Adipocyte (in vitro differentiated cells): ENCODE measurements at places on chromosomes 4 and X.

GRCh38 chr4:136748773-136749172, 783.5 kb downstream of the PCDH18 start:
- no peak for DNase-seq

DNA sequence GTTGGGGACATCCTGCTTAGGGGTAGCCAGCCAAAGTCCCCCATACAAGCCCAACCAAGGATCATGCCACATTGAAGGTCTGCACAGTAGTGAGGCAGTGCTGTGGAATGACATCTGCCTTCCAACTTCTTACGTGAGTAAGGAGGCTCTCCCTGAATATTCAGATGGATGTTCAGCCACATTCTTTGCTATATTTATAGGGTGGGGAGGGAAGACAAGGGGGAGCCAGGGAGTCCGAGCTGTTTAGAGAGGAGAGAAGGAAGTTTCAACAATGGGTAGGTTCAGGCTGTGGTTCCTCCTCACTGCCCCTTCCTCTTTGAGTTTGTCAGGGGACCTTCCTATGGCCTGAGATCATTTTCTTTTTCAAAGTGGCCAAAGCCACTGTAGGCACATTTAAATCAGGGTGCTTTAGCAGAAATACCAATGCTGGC, 29.8 kb downstream of the MSN start:
- peak; percentile 56 for DNase-seq

- no peak for DNase-seq
Observed at GRCh38 chr4:182845618-182846017, 71.6 kb downstream of the DCTD start.

- DNase-seq: no peak
Observed at GRCh38 chrX:69000877-69001276, 164.4 kb downstream of the PJA1 start.

GRCh38 chr4:168240821-168241220, 77.7 kb downstream of the DDX60 start:
- no peak for DNase-seq

GRCh38 chr4:23297327-23297726, 592.5 kb downstream of the PPARGC1A start:
- DNase-seq: no peak

DNA sequence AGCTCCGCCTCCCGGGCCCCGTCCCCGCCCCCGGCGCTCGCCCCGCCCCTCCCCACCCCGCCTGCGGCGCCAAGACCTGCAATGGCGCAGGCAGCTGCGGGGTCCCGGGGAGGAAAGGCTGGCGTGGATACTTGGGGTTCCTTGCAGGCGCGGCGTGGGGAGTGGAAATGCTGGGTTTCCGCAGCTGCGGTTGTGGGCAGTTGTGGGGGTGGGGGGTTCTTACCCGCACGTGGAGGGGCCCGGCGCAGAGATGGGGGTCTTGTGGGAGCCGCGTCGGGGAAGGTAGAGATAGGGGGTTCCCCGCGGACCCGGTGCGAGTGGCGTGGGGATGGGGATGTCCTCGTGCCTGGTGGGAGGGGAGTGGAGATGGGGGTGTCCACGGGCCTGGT, 680 bp upstream of the ASMTL start:
- no peak for DNase-seq

- DNase-seq: no peak
Observed at GRCh38 chr4:1933700-1934099, 62.5 kb downstream of the NSD2 start.

DNA sequence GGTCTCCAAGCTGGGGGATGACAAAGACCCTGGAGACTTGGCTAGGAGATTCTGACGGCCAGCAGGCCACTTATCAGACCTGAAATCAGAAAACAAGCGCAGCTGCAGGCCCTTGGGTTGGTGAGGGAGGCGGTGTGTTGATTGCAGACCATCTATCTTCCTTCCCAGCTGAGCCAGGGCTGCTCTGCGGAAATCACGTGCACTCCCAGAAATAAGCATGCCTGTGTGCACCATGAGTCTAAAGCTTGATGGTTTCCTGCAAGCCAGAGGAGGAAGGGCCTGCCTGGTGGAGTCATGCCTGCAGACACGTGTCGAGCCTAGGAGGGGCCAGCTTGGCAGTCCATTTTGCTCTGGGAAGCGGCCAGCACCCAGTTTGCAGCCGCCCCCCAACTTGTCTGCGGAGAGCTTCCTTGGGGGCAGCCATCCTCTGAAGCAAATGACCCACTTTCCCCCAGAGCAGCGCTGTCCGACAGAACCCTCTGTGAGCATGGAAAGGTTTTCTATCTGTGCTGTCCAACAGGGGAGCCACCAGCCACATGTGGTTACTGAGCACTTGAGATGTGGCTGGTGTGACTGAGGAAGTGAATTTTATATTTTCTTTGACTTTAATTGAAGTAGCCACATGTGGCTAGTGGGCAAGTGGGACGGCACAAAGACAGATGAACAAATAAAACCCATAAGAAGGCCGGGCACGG, 175.7 kb upstream of the BCOR start:
- no peak for DNase-seq

DNA sequence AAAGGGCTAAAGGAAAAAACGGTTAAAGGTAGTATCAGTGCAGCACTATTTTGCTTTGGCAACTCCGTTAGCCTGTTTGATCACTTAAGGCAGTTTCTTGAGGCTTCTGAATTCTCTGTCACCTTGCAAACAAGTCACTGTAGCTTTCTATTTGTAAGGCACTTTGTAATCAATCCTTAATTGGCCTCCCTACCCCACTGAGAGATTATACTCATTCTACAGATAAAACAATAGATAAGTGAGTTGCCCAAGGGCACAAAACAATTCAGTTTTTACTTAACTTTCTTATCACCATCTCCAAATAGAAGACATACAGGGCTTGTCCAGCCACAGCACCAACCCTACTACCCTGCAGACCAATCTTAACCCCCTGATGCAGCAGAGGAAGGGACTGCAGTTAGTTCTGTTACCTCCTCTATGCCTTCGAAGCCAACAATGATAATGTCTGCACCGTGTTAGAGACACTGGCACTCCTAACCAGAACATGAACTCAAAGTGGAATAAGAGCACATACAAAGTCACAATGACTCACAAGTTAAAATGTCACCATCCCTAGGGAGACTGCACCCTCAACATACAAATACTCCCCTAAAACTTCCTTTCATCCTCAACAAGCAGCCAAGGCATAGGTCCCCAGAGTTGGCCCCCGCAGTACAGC, 1.7 kb downstream of the TMEM185A start:
- no peak for DNase-seq

DNA sequence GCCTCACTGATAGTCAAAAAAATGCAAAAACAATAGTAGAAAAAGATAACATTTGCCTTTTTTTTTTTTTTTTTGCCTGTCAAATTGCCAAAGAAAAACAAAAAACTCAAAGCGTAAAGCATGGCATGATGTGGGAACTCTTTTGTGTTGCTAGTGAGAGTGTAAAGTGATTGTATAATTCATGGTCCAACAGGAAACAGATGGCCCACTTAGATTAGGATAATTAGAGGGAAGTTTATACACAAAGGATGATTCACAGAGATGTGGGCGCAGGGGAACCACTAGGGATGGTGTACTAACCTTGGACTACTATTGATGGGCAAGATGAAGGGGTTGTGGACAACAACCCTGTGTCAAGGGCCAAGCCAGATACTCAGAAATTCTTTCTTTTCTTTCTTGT, 16.4 kb downstream of the MCUB start:
- DNase-seq: no peak

DNA sequence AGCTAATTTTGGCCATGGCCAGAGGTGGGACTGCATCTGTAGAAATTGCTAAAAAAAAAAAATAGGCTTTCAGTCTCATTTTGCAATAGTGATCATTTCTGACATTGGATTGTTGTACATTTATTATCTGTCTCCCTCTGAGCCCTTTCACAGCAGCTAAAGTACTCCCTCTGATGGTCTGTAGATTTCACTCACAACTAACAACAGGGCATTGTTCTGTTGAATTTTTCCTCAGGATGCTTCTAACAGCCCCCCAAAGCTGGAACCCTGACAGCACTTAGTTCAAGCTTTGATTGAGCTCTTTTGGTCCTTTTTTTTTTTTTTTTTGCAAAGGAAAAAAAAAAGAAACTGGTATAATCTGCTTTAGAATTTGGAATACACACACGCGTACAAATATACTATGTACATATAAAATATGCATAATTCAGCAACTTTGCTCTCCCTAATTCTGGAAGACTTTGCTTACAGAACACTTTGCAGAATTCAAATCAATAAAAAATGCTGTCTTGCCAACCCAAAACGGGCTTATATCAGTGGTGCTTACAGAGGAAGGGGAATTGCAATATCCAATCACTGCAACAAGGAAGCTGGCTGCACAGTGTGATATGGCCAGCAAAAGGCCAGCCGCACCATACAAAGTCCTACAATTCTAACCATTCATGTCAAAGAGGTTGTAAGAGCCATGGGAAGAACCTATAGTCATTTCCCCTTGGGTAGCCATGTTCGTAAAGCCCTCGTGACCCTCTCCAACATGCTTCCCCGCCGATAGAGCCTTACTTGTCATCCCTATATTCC, 406.4 kb downstream of the SMARCA1 start:
- DNase-seq: no peak

DNA sequence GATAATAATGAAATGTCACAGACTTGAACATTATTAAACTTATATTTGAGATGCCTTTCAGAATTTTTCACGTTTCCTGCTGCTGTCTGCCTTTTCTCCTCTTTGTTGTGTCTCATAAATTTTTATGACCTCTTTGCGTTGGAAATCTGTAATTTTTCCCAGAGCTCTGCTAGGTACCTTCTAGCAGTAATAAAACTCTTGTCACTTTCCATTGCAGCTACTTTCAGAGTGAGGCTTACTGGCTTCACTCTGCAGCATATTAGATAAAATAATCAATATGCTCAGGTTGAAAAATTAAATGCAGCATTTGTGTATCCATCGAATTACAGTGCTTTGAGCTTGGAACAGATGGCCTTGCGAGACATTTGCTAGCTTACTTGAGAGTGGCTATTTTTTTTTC, 689.0 kb downstream of the GRID2 start:
- DNase-seq: no peak

DNA sequence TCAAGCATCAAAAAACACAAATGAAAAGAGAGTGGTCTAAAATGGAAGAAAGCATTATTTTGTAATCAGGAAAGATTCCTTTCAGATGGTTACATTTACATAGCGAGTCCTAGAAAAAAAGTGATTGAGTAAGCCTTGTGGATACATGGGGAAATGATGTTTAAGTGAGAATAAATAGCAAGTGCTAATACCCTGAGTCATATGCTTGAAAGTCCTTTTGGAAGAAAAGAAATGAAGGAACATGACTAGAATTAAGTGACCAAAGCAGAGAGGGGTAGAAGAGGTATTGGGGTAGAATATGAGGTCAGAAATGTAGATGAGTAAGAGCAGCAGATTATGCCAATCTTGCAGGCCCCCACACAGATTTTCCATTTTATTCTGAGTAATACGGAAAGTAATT, 814.8 kb upstream of the GRID2 start:
- DNase-seq: no peak
